ENCODE measurements at places on chromosomes 12 and 14. TPM values are rescaled to one million over a fixed set of nuclear protein-coding genes. Genes with fewer than 3 reads are reported as not detected.

GRCh38 chr12:57235728-57236131 is 6.2 kb downstream of the SHMT2 start:
- DNase-seq, result peak; percentile 20

DNA sequence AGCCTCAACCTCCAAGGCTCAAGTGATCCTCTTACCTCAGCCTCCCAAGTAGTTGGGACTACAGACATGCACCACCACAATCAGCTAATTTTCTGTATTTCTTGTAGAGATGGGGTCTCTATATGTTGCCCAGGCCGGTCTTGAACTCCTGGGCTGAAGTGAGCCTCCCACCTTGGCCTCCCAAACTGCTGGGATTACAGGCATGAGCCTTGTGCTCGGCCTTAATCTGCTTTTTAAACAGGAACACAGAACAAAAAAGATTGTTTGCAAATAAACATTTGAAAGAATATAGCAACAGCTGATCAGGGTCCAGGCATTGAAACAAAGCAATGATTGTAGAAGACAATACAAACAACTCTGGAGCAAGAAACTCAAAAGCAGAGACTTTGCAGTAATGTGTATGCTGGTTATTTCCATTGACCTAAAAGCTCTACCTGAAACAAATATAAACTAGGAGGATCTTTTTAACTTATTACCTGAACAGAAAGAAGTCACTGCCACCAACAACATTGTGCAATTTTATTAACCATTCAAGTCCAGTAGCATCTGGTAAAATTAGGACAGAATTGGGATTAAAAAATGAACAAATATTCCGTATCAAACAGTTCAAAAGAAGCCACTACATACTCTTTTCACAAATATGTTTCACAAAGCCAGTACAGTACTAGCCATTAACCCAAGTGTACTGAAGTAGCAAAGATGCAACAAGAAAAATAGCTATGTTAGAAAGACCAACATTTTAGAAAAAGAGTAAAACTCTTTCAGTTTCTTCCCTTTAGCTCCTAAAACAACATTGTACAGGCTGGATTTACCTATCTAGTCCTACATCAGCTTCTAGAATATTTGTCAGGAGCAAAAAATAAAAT is 14.2 kb downstream of the AMN1 start:
- no peak for DNase-seq

DNA sequence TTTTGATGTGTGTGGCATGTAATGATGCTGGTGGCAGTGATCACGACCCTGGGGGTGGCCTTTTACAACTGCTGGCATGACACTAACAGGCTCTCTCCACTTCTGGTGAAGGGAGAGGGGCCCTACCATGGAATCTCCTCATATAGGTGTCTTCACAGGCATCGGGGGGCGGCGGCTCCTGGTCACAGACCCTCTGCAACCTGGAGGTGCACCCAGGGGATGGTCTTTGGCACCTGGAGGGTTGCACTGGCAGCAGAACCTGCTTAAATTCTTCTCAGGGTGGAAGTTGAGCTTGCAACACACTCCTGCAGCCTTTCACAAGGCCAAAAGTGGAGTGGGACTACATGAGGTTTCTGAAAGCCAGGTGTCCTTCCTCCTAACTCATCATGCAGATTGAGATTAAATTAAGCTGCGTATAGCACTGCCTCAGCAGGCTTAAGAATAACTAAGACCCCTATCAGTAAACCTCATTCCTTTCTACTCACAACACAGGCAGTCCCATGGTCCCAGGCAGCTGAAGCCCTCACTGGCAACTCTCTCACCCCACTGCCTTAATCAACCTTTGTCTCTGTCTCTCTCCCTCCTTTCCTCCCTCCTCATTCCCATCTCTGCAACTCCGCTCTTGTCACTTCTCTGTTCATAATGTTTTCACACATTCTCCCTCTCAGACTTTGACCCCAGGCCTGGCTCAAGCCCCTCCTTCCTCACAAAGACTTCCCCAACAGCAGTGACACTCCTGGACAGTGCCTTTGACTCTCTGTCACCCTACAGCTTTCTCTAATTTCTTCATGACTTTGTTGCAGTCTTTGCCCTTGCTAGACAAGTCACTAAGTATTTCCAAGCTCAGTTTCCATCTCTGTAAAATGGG is 18.9 kb downstream of the NID2 start:
- no peak for DNase-seq

DNA sequence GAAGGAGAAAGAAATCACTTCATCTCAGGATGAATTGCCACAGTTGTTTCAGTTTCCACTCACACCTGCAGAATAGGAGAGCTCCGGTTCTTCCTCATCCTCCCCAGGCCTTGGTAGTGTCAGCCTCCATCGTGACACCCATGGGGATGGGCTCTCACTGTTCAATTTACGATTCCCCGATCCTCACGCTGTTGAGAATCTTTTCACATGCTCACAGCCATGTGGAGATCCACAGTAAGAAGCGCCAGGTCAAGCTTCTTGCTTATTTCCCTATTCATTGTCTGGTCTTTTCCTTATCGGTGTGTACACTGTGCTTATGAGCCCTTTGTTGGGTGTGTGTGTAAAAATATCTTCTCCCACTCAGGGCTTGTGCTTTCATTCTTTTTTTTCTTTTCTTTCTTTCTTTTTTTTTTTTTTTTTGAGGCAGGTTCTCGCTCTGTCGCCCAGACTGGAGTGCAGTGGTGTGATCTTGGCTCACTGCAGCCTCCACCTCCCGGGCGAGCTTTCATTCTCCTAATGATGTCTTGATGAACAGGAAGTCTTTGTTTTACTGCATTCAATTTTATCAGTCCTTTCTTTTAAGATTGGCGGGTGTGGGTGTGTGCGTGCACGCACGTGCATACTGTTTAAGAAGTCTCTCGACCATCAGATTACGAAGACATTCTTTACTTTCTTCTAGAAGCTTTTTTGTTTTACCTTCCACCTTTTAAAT is 21.5 kb downstream of the RIN3 start:
- no peak for DNase-seq

DNA sequence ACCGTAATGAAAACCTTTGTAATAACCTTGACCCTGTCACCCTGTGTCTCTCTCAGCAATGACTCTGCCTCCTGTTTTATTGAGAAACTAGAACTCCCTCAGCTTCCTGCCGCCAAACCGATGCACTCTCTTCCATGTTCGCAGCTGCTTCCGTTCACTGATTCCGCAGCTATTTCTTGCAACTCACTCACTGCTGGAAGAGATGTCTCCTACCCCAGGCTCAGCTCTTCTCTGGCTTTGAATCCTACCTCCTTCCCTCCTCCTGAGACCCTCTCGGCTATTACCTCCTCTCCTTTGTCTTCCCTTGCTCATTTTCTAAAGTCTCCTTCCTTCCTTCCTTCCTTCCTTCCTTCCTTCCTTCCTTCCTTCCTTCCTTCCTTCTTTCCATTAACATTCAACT is 71.0 kb downstream of the ESRRB start:
- no peak for DNase-seq

- no peak for DNase-seq
These were observed 144.5 kb upstream of the SLC38A2 start for GRCh38 chr12:46516933-46517578.

DNA sequence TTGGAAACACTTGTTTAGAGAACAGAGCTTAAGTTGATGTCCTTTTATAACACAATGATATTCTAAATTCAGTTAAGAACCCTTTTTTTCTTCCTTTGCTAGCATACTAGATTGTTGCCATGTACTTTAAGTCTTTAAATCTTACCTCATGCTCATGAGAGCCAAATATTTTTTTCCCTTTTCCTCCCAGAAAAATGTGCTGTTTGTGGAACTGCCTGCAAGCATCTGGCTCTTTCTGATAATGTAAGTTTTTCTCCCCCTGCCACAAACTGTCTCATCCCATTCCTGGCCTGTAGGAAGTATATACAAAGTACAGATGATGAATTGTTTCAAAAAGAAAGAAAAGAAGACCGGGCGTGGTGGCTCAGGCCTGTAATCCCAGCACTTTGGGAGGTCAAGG is 5.3 kb downstream of the RNF212B start:
- DNase-seq, result no peak

The LGR5 gene
- polyA plus RNA-seq, result 3.3 TPM

- DNase-seq, result no peak
These were observed 264.1 kb upstream of the FOXG1 start for GRCh38 chr14:28502517-28502916.

The CCDC197 gene
- polyA plus RNA-seq, result not detected

GRCh38 chr12:24554612-24555295 is 394.1 kb downstream of the BCAT1 start:
- DNase-seq, result no peak

DNA sequence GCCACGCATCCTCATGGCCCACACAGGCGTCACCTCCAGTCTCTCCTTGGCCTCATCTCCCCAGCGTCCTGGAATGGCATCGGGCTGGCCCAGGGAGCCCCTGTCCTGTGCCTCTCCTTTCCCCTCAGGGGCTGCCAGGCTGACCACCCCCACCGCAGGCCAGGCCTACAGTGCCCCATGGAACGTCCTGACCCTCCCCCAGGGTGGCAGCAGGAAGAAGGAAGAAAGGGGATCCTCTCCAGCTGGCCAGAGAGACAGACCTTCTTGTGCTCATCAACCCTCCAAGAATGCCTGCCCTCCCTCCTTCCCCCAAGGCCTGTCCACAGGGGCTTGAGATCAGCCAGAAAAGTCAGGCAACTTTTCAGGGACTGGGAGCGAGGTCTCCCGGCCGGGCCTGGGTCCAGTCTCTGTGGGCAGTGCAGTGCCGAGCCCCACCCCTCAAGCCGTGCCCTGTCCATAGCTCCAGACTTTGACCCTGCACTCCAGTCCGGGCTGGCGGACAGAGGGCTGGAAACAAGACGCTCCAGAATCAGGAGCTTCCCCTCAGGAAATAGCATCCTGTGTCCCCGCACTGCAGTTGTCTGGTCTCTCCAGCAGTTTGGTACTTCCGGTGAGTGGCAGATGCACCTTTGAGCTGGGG is at the start of gene DAO:
DAO (plus strand) TSS at position 478 of the 640 bp plus-strand sequence. CDS start 4,915 bp downstream, outside the sequence.
- DNase-seq, result no peak

- no peak for DNase-seq
These were observed 30.0 kb downstream of the GALNT4 start for GRCh38 chr12:89494411-89495231.

GRCh38 chr12:81263072-81263471 is 185.2 kb downstream of the ACSS3 start:
- no peak for DNase-seq

The DHRS2 gene
- polyA plus RNA-seq, result 0.70 TPM

The CFAP73 gene
- polyA plus RNA-seq, result 3.4 TPM

- DNase-seq, result no peak
These were observed 306.1 kb upstream of the RTL1 start for GRCh38 chr14:101209594-101209993.

DNA sequence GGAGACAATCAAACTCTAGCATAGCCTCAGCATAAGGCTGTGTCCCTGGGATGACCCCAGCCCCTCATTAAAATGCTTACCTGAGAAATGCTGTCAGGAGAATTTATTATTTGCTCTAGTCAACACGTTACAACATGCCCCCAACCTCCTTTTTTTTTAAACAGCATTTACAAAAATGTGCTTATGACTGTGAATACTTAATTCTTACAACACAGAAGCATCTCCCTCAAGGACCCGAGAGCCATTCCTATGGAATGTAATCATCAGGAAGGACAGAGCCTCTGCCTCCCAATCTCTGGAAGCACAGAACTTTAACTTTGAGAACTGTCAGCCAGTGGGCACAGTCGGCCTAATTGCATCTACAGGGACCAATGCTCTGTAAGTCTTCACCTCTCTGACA is 136.6 kb upstream of the OVCH1 start:
- DNase-seq, result no peak

DNA sequence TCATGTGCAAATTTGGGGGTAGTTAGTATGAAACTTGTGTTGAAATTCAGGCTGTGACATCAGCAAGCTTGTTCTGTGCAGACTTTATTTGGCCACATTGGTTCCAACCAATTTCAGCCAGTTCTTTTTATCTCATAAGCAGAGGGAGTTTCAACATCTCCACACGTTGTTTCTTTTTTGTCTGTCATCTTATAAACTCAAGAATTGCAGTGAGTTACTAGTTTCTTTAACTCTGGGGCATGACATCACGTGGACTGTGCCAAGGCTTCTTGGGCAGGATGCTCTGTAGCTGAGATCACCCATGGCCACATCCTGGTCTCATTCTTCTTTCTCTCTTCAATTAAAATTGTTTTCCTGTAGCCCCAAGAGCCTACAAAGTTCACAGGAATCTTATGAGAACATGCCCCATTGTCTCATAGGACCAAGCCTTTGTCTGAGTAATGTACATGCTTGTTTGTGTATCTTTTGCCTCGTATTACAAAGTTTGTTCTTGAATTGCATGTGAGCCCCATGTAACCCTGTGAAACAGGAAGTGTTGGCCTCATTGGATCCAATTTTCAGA is 982.0 kb upstream of the TMEM132C start:
- no peak for DNase-seq

GRCh38 chr14:99749142-99749541 is 44.1 kb upstream of the EML1 start:
- no peak for DNase-seq

DNA sequence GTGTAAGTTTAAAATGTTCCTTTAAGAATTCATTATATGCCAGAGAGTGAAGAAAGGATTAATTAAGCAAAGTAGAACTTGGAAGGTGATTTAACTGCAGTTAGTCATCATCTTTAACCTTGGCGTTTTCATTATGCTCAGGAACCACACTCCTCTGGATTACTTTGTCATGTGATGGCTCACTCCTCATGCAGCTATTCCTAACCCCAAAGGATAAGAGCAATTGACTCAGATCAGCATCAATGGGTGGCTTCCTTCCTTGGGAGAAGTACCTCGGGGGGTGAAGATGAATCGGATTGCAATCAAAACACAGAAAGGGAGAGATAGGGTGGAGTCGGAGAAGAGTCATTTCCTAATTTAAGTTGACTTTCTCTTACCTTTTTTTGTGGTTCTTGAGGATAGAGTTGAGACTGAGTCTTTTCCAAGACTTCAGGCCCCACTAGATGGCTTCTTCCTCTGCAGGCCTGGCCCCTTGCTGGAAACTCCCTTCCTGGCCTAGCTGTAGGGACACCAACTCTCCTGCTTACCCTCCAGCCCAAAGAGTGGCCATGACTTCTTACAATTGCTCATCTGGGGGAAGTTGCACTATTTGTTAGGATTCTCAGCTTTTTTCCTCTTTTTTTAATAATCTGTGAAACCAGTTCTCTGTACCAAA is 238.6 kb upstream of the DDHD1 start:
- no peak for DNase-seq

- no peak for DNase-seq
These were observed 1.8 kb downstream of the NOVA1 start for GRCh38 chr14:26595926-26596542.

The ACRBP gene
- 5.8 TPM for polyA plus RNA-seq

The RAD51AP1 gene
- 36.5 TPM for polyA plus RNA-seq

The KERA gene
- 0.11 TPM for polyA plus RNA-seq

The ANKLE2 gene
- 70.9 TPM for polyA plus RNA-seq

GRCh38 chr12:67299526-67299925 is 30.4 kb downstream of the CAND1 start:
- DNase-seq, result no peak

The CCDC175 gene
- 0.41 TPM for polyA plus RNA-seq

Data from left lung (tissue), 14 donors.